ENCODE measurements at places on chromosomes 1 and 21. TPM values are rescaled to one million over a fixed set of nuclear protein-coding genes. Genes with fewer than 3 reads are reported as not detected.

The IL6R gene
- 22.9 TPM for total RNA-seq

The CITED4 gene
- total RNA-seq: 108 TPM

The CFAP74 gene
- total RNA-seq: 0.06 TPM

The TENT5C gene
- total RNA-seq: 0.10 TPM

The MYCL gene
- total RNA-seq: 1.3 TPM

The SLAMF8 gene
- 0.16 TPM for total RNA-seq

The NGF gene
- 0.38 TPM for total RNA-seq

The DNAJB4 gene
- 36.7 TPM for total RNA-seq
